Esophagus muscularis mucosa (tissue), 4 donors: ENCODE measurements at places on chromosomes 1 and 21. TPM values are rescaled to one million over a fixed set of nuclear protein-coding genes. Genes with fewer than 3 reads are reported as not detected.

The RPAP2 gene
- 8.9 TPM for total RNA-seq

The SAMSN1 gene
- 1.6 TPM for total RNA-seq

The KLHDC7A gene
- total RNA-seq, result not detected

GRCh38 chr1:56052041-56052440, 527.3 kb downstream of the PLPP3 start:
- no peaks in the 10 kb centered on the region for H3K27me3 ChIP-seq
- peaks cover 11% of the 10 kb centered on the region for H3K4me1 ChIP-seq
- H3K27ac ChIP-seq, result no peak overlapping the region
- no peak for DNase-seq
- H3K36me3 ChIP-seq, result no peaks in the 10 kb centered on the region

DNA sequence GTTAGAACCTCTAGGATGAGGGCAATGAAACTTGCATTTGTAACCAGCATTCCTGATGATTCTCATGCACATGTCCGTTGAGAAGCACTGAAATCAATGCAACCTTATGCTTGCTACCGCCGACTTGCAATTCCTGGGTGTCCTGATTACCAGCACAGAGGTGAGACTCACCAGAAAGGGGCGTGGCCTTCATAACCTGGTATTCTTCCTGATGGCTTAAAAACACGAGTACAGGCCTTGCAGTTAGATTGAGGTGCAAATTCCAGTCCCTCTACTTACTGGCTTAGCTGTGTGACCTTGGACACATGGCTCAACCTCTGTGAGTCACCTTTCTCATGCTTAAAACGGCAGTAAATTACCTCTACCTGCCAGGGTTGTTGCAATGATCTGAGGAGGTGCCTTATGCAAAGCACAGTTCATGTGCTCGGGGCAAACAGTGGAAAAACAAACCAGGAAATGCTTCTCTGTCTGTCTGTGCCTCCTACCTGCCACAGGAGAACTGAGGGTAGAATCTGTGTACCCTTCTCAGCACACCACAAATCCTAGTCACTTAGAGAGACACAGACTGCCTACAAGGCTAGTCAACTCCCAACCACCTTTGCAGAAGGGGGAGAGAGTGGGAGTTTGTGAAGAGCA, 39.1 kb upstream of the ECE1 start:
- no peaks in the 10 kb centered on the region for H3K27me3 ChIP-seq
- H3K4me1 ChIP-seq, result peaks cover 88% of the 10 kb centered on the region
- H3K36me3 ChIP-seq, result no peaks in the 10 kb centered on the region
- no peak overlapping the region for H3K27ac ChIP-seq
- no peak overlapping the region for H3K4me3 ChIP-seq

DNA sequence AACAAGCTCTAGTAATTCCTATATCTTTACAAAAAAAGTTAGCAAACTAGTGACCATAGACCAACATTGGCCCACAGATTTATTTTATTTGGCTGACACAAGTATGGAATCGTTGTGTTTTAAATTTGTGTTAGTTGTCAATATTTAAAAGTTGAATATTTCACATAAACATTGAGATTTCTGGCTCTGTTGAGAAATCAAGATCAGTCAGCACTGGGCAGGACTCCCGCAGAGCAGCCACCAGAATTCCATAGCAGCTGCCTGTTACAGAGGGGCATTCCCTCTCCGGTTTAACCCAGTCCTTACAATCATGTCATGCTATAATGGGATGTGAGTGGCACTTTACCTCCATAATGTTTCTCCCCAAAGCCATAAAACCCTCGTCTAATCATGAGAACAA, 79.2 kb upstream of the NRIP1 start:
- H3K36me3 ChIP-seq, result no peaks in the 10 kb centered on the region
- no peak for DNase-seq
- H3K4me1 ChIP-seq, result no peaks in the 10 kb centered on the region
- H3K27ac ChIP-seq, result no peak overlapping the region
- H3K4me3 ChIP-seq, result no peak overlapping the region

GRCh38 chr1:64235181-64235580, 31.8 kb downstream of the UBE2U start:
- no peak overlapping the region for H3K4me3 ChIP-seq
- no peaks in the 10 kb centered on the region for H3K36me3 ChIP-seq
- H3K4me1 ChIP-seq, result no peaks in the 10 kb centered on the region
- no peak overlapping the region for H3K27ac ChIP-seq
- DNase-seq, result no peak

DNA sequence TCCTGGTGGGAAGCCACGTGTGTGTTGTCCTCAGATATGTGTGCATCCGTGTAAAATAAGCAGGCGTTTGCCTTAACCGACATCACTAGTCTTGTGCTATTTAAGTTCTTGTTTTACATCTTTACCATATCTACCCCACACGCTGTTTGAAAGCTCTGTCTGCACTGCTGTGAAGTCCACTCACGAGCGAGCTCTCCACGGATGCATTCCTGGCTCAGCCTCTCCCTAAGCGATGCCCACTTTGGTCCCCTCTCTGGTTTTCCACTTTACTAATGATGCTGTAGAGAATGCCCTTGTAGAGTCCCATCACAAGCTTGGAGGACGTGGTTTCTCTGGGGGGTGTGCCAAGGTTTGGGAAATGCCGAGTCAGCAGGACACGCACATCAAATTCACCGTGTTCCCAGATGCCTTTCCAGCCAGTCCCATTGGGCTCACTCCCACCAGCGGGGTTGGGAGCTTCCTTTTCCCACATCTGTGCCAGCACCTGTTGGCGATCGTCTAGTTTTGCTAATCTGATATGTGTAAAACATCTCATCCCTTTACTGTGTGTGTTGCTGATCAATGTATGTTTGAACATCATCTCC, 43.8 kb downstream of the ACTL8 start:
- H3K4me3 ChIP-seq, result no peak overlapping the region
- no peak overlapping the region for H3K27ac ChIP-seq
- H3K4me1 ChIP-seq, result no peaks in the 10 kb centered on the region
- H3K27me3 ChIP-seq, result no peaks in the 10 kb centered on the region
- no peaks in the 10 kb centered on the region for H3K36me3 ChIP-seq

GRCh38 chr1:31781138-31781755, 17.1 kb upstream of the ADGRB2 start:
- no peak overlapping the region for H3K4me3 ChIP-seq
- no peak for DNase-seq
- H3K36me3 ChIP-seq, result no peaks in the 10 kb centered on the region
- peaks cover 29% of the 10 kb centered on the region for H3K27me3 ChIP-seq
- H3K4me1 ChIP-seq, result peaks cover 11% of the 10 kb centered on the region

DNA sequence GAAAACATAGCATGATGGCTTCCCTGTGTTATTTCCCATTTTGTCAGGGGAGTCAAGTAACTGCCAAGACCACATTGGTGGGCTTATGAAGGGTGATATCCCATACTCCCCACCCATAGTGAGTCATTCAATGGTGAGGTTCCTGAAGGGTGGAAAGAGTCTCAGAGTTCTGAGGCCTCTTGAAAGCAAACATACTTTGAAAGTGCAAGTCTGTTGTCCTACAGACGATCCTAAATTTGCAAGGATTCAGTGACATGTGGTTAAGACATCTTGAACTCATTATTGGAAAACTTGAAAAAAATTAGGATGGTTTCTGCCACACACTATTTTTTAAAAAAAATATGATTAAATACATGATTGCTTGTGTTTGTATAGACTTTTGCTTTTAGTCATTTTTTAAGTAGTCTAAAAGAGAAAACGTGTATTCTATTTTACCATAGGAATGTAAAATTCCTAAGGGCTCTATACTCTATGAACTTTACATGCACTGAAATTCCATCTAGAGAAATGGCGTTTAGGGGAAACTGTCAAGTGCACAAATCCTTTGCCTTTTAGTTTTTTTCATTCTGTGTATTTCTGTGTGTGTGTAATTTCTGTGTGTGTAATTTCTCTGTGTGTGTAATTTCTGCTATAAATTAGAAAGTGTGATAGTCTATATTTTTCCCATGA, 225.5 kb upstream of the ADAMTS5 start:
- no peaks in the 10 kb centered on the region for H3K4me1 ChIP-seq
- H3K4me3 ChIP-seq, result no peak overlapping the region
- no peaks in the 10 kb centered on the region for H3K36me3 ChIP-seq

DNA sequence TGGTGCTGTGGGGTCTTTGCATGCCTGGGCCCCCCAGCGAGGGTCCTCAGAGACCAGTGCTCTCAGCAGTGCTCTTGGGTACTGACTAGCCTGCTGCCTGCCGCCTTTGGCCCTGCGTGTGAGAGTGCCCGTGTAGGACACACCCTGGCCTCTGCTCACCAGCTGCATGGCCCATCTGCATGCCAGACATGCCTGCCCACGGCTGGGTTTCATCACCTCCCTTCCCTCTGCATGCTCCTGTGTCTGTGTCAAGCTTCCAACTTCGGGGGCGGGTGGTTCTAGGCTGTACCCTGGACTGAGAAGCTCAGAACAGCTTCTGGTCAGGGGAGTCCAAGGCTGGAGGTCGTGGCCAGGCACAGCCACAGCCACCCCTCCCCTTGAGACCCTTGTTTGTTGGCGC, 56.9 kb downstream of the PTPRF start:
- no peak for DNase-seq
- H3K36me3 ChIP-seq, result peaks cover 60% of the 10 kb centered on the region

DNA sequence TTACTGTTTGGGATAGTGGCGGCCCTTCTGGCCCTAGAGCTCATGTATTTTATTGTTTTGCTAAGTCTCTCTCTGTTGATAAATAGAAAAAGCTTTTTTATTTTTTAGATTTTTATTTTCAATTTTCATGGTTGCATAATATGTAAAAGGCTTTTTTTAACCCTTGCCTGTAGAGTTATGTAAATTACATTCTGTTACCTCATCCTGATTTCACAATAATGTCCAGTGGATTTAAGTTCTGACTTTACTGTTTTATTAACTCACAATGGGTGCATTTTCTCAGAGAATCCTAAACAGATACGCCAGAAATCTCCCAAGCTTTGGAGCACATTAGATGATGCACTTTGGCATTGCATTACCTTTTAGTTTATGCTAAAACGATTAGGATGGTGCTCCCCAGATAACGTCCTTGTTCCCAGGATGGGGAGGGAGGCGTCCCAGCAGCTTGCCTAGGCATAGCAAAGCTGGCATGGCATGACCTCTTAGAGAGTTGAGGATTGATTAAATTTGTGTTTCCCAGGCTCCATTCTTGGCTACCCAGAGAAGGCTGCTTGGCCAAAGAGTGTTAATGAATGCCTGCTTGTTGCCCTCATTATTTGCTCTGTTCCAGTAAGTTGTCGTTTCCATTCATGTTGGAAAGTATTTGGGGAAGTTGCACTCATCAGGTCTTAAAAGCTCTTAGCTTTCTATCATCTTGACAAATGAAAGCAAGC, 17.1 kb downstream of the UTP25 start:
- H3K27me3 ChIP-seq, result no peaks in the 10 kb centered on the region
- H3K36me3 ChIP-seq, result peaks cover 69% of the 10 kb centered on the region
- no peak overlapping the region for H3K4me3 ChIP-seq
- DNase-seq, result peak; percentile 50
- no peak overlapping the region for H3K27ac ChIP-seq

DNA sequence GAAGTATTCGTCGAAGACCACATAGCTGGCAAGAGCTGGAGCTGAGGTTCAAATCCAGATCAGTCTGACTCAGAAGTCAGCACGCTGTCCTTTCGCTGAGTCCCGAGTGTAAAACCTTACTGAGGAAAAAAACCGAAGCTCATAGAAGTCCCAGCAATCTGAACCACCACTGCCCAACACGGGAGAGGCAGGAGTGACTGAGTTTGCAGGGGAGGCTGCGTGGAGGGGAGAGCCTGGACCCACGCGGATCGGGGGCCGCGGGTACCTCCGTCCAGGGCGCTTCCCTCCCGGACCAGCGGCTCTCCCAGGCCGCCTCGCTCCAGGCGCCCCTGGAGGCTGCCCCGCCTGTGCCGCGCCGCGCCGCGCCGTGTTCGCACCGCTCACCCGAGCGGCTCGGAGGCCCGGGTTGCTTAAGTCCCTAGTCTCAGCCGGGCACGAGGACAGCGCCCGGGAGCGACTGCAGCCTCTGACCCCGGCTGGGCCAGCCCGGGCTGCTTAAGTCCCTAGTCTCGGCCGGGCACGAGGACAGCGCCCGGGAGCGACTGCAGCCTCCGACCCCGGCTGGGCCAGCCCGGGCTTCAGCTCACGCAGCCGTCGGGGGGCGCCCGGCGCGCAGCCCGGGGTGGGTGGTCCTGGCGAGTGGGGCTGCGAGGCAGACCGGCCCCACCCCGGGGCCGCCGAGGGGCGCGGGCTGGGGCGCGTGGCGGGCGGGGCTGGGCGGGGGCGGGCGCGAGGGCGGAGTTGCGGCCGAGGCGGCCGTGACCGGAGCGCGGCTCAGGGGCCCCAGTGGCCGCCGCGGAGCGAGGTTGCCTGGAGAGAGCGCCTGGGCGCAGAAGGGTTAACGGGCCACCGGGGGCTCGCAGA, at the start of gene ADAMTSL4:
Gene ADAMTSL4, plus strand, starts transcription at position 777 of the 864 bp plus-strand sequence. CDS start 2,881 bp downstream, outside the sequence.
- DNase-seq, result no peak
- no peaks in the 10 kb centered on the region for H3K36me3 ChIP-seq
- H3K27ac ChIP-seq, result peak within 1 kb of the TSS; percentile 95
- no peaks in the 10 kb centered on the region for H3K27me3 ChIP-seq
- H3K4me3 ChIP-seq, result peak within 1 kb of the TSS; percentile 74

DNA sequence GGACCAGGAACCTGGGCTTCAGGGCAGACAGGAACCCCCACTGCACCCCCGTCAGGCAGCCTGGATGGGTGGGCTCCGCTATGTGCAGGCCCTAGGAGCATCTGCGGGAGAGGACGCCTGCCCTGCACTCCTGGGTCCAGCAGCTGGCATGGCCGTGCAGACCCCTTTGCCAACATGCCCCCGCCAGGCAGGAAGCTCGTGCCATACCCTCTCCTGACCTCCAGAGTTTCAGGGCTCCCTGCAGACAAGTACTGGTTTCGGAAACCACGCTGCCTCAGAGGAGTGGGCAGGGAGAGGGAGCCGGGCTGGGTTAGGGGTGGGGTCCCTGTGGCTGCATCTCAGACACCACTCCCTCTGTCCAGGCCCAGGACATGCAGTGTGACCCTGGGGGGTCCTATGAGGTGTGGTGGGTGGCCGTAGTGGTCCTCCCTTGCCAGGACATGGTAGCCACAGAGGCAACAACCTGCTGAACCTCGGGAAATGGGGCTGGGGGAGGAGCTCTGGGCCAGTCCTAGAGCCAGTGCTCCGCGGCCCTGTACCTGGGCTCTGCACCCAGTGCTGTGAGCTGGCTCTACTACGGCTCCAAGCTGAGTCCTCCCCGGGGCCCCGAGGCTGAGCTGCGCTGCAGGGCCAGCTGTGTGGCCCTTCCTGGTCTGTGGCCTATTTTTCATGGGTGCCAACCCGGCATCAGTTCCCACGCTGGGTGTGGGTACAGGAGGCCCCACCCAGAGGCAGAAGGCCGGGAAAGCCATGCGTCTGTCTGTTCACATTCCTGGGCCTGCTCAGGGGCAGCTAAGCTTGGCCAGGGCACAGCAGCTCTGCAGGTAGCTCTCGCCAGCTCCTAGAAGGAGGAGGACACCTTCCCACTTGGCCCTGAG, 1.4 kb downstream of the PLEKHN1 start:
- peaks cover 23% of the 10 kb centered on the region for H3K27me3 ChIP-seq
- H3K4me3 ChIP-seq, result peak overlapping the region; percentile 56
- peaks cover 11% of the 10 kb centered on the region for H3K36me3 ChIP-seq
- no peak overlapping the region for H3K27ac ChIP-seq
- H3K4me1 ChIP-seq, result peaks cover 20% of the 10 kb centered on the region

DNA sequence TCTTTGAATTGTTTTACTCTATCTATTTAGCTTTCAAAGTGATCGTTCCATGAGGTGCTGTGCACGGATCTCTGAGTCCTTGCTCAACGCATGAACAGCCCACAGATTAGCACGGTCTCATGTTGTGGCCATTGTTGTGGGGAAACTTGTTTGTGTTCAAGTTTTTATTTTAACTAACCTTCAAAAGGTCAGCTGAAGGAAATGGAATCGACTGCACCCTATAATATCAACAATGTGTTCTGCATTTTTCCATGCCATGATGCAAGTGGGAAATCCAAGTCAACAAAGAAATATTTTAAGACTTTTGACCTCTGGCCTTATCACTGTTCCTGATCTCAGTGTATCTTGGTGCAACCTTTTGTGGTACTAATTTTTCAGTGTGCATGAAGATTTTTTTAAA, 6.1 kb downstream of the SH2D1B start:
- H3K4me3 ChIP-seq, result no peak overlapping the region
- H3K27me3 ChIP-seq, result no peaks in the 10 kb centered on the region
- DNase-seq, result no peak
- H3K4me1 ChIP-seq, result no peaks in the 10 kb centered on the region
- no peak overlapping the region for H3K27ac ChIP-seq
